ENCODE measurements at places on chromosomes 7 and 10.

DNA sequence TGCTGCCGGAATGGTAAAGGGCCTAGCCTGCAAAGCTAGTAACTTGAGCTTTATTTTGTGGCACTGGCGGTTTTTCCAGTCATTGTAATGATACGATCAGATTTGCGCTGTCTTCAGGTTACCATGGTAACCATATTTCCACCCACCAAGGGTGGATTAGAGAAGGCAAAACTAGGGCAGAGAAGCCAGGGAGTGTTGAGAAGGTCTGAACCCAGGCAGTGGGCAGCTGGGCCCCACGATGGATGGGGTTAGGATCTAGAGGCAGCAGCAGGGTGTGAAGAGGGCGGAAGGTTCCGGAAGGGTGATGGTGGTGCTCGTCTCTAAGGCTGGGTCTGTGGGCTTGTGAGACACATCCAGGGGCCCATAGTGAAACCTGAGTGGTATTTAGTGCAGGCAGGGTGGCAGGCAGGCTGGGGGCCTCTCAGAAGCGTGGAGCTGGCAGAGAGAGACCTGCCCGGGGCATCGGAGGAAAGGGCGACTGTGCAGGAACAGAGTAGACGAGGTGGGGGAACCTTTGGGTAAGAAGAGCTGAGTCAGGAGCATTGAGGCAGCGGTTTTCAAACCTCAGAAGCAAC lies 87.9 kb upstream of the GTF2I start:
- no peak for DNase-seq

DNA sequence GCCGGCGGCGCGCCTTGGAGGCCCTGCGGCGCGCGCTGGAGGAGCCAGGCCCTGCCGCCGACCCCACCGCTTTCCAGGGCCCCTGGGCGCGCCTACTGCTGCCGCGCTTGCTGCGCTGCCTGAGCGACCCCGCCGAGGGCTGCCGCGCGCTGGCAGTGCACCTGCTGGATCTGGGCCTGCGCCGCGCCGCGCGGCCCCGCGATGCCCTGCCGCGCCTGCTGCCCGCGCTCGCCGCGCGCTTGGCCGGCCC lies 280 bp downstream of the DNAAF5 start:
- no peak for DNase-seq

- no peak for DNase-seq
Observed at GRCh38 chr7:69687739-69688433, 89.6 kb downstream of the AUTS2 start.

GRCh38 chr10:103481974-103482531 lies 3.0 kb upstream of the CALHM3 start:
- no peak for DNase-seq

DNA sequence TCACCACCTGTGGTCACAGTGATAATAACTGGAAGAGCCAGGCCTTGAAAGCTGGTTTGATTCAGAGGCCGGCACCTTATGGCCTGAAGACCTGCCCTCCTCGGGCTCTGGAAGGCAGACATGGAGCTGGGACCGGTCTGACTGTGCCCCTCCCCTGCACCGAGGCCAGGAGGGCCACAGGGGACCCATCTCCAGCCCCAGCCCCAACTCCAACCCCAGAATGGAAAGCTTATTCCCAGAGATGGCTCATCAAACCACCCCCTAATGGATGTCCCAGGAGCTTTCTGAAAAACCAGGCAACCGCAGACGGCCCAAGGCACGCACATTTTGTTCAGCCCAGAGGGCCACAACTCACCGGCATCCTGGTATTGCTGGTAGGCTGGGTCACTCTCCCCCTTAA lies 16.8 kb downstream of the PDIA4 start:
- no peak for DNase-seq

- no peak for DNase-seq
Observed at GRCh38 chr7:91579837-91580236, 300.7 kb downstream of the MTERF1 start.

GRCh38 chr10:110724937-110725336 lies 80.8 kb downstream of the RBM20 start:
- DNase-seq, result no peak

All from D341Med (cell line).